Cortex of kidney (tissue), 1 donor: ENCODE measurements at places on chromosomes 7 and 10.

DNA sequence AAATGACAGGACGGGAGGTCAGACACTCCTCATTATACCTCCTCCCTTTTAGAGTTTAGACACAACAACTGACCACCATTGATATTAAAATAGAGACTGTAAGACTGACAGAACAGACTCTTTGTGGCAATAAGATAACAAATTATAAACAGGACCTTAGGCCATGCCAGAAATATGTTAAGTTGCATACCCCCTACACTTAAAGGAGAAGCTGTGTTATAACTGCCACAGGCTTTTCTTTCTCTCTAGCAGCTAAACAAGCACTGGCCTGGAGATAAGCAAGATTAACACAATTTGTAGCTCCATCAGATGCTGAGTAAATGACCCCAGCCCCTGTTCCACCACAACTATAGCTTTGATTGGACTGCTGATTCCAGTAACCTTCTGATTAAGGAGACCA lies 10.5 kb upstream of the UNC5B start:
- DNase-seq: no peak

DNA sequence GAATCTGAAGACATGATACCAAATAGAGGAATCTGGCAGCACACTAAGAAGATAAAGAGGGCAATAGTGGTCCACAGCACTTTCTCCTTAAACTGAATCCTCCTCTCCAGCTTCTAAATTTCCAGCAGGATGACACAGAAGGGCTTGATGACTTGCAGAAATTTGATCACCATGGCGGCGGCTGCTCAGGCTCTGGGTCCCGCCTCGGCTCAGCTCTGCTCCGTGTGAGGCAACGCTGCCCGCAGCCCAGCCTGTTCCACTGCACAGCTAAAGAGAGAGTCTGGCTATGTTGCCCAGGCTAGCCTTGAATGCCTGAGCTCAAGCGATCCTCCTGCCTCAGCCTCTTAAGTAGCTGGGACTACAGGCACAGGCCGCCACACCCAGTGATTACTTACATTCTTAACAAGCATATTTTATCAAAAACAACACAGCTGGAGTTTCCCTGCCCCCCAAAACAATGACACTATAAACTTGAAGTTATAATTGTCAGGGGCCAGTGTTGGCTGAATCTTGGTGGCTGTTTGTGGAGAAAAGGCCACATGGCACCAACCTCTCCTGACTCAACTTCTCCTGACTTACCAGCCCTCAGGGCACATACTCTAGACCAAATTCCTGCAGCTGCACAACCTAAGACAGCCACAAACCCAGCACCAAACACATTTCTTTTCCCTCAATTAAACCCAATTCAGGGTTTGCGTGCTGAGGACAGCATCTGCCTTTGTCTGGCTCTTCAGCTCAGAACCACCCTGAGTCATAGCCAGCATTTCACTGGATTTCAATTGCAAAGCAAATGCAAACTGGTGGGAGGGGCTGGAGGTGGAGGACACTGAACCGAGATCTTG lies 11.6 kb upstream of the TNPO3 start:
- no peak for DNase-seq

DNA sequence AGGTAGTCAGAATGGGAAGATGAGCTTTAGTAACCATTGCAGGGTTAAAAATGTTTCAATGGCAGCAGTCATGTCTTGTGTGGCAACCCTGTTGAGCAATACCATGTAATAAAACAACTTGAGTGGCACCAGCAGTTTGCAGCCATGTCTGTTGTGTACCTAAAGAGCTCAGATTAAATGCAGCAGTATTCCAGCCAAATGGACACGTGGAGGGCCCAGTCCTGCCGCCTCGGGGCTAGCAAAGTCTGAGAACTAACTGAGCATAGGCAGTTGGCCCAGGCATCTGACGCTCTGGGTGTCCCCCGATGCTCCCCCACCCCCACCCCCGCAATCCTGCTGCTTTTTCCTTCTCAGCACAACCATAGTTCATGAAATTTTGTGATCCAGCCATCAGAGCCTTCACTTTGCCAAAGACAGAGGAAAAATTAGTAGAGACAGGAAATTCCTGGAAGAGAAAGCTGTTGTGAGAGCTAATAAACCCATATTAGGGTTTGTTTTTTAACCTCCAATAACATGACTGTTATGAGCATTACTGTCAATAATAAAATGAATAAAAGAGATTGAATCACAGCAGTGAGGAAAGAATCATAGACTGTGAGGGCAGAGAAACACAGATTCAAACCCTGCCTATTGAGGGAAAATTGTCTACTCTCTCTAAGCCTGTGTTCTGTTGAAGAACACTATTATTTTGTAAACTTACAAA lies 220.6 kb upstream of the RHOBTB1 start:
- no peak for DNase-seq

- no peak for DNase-seq
Measured at GRCh38 chr10:9052767-9053166, 998.3 kb downstream of the GATA3 start.
